ENCODE measurements at places on chromosomes 4 and X.

DNA sequence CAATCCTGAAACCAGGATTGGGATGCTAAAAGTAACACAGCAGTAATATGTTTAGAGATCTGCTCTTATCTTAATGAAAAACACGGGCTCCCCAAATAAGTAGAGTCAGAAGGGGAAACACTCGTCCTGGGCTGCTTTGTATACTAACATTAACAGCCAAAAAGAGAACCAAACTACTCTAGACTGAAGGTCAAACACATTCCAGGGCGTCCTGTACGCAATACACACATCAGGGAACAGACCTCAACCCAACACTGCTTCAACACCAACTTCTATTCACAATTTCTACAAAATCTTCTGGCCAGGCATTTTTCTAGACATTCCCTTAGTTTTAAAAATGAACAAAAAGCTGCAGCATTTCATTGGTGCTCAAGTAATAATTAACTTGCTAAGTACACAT is 21.4 kb downstream of the FAT1 start:
- no peak for DNase-seq

DNA sequence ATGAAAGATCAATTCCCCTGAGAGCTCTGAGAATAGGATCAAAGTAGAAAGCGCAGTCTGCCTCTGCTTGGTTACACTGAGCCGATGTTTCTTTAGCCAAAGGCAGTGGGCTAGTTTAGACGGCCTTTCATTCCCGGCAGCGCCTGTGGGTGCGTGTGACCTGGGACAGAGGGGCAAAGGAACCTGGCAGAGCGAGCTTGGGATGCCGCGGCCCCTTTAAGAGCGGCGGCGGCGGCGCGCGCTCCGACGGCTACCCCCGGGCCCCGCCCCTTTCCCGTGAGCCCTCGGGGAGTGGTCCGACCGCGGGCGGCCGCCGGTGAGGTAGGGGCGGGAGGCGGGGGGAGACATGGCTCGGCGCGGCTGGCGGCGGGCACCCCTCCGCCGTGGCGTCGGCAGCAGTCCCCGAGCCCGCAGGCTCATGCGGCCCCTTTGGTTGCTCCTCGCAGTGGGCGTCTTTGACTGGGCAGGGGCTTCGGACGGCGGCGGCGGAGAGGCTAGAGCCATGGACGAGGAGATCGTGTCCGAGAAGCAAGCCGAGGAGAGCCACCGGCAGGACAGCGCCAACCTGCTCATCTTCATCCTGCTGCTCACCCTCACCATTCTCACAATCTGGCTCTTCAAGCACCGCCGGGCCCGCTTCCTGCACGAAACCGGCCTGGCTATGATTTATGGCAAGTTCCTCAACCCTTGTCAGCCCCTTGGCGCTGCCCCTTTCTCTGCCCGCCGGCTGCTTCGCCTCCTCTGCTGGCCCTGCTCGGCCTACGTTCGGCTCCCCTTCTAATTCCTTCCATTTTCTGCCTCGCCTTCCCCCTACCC is at the start of gene SLC9A6:
TSS of gene SLC9A6 (plus strand) at position 279 of the 816 bp plus-strand sequence. CDS start at position 503, 224 bp downstream.
- peak; percentile 80 for DNase-seq

GRCh38 chrX:153571534-153571908 is 27.4 kb downstream of the CCNQ start:
- no peak for DNase-seq

DNA sequence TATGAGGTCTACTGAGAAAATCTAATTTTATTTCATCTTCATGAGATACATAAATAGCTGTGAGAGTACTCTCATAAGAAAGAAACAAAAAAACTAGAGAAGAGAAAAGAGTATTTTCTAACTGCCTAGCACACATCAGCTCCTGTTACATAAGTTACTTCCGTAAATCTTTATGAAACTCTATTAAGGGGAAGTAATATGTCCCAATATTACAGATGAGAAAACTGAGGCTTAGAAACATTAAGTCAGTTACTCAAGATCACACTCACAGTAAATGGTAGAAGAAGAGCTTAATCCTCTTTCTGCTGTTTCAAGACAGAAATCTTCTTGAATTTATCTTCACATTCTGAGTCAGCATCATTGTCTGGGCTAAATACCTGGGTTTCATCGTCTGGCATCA is 164.1 kb downstream of the DTHD1 start:
- DNase-seq, result no peak

All from left lobe of liver (tissue), 2 donors.